ENCODE measurements at places on chromosomes 16 and 17.

DNA sequence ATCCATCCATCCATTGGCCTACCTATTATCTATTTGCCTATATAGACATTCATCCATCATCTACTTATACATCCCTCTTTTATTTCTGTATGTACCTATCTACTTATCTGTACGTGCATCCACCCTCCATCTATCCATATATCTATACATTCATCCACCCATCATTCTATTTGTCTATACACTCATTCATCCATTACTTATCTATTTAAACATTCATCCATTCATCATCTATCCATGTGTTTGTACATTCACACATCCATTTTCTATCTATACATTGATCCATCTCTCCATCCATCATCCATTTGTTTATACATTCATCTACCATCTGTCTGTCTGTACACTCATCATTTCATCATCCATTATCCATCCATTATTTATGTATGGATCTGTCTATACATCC, 365.7 kb upstream of the RBFOX1 start:
- DNase-seq: no peak

GRCh38 chr16:52727441-52727840, 180.5 kb upstream of the TOX3 start:
- no peak for DNase-seq

DNA sequence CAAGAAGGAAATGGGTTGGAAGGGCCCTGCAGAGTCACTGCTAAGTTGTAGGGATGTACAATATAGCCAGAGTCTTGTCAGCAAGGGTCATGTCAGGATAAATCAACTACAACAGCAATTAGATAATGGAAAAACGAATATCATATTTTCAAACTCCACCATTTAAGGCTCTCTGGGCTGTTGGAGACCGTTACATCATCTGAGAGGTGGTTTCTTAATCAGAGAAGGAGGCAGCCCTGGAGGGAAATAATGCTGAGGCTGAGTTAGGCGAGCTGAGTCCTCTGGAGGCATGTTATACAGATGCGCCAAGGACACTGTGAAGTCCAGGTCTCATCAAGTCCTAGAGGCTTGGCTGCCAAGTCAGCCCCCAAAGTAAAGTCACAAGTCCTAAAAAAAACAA, 30.3 kb downstream of the LYRM9 start:
- no peak for DNase-seq

DNA sequence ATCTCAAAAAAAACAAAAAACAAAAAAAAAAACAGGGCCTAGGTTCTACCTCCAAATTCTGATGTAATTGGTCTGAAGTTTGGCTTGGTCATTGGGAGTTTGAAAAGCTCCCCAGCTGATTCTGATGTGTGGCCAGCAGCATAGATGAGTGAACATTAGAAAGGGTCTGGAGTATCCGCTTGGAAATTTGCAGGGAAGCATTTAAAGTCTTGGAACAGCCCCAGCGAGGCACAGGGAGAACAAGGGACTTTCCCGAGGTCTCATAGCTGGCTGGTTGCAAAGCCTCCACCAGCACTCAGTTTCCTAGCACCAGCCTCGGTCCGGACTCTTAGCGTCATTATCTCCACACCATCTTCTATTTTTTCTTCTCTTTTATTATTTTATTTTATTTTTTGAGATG, 70.8 kb downstream of the RAB11FIP4 start:
- DNase-seq: no peak

DNA sequence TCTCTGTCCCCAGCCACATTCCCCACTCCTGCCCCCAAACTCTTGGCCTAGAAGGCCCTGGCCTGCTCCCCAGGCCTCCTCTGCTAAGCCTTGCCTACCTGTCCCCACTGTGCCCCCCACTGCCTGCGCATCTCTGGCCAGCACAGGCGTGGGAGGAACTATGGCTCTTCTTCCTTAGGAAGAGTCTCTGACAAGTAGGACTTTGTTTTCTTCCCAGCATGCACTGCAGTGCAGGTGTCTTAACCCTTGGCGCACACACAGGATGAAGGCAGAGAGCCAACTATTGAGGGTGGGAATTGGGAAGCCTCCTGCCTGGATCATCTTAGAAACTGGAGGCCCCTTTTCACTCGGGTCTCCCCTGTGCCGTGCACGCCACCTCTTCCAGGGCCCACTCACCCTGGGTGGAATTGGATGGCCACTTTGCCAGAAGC, 3.6 kb downstream of the AMDHD2 start:
- DNase-seq: no peak

GRCh38 chr17:36722121-36722902, 120.9 kb downstream of the MRM1 start:
- DNase-seq: peak; percentile 57

- no peak for DNase-seq
These were observed 4.4 kb downstream of the SHBG start for GRCh38 chr17:7634384-7634783.

DNA sequence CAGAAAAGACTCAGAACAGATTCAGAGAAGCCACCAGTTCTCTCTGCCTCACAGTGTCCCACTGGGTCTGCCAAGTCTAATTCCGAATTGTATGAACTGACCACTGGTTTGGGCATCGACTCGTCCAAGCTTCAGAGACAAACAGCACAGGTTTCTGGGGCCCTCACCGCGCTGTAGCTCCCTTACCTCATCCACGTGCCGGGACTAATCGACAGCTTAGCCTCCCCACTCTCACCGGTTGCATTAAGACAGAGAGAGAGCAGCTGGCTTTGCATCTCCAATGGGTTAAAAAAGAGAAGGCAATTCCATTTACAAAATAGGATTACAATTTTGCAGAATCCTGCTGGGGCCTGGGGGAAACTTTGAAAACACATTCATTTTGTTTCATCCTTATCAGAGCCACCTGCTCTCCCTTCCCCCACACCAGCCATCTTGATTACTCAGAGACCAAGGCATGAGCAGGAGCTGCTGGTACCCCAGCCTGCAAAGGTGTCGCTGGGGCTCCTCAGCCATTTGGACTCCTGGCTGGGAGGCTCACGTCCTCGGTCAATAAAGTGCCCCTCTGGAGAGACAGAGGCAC, 95.3 kb upstream of the RPL38 start:
- DNase-seq: no peak

DNA sequence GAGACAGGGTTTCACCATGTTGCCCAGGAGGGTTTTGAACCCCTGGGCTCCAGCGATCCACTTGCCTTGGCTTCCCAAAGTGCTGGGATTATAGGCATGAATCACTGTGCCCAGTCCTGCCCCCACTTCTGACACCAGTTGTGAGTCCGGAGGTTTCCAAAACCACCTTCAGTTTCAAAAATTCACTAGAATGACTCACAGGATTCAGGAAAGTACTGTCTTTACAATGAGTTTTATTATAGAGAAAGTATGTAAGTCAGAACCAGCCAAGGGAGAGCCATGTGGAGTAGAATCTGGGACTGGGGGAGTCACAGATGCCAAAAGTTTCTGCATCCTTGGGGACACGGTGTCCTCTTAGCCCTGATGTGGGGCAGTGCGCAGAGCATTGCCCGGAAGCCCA, 55.1 kb downstream of the PLD6 start:
- DNase-seq: no peak

Measured in T-helper 17 cell (primary cell).